AML-193 (cell line): ENCODE measurements at places on chromosomes 4 and X.

- no peak for DNase-seq
These were observed 15.1 kb downstream of the TSC22D3 start for GRCh38 chrX:107760304-107761077.

GRCh38 chr4:138405934-138406567 is 163.9 kb upstream of the SLC7A11 start:
- peak; percentile 96 for DNase-seq

DNA sequence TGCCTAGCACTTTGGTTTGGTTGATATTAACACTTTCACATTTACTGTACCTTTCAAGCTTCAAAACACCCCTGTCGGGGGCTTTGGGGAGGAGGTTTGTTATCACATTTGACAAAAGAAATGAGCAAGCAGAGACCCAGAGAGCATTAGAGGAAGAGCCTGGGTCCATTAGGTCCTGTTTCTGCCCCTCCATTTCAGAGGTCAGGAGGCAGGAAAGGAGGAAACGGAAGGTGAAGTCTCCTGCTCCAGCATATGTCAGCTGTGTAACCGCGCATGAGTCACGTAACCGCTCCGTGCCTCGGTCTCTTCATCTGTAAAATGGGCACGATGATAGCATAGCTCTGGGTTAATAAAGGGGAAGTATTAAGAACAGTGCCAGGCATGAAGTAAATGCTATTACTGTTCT is 201.9 kb upstream of the BCOR start:
- DNase-seq: no peak

- peak; percentile 97 for DNase-seq
These were observed 35.9 kb upstream of the CXCL8 start for GRCh38 chr4:73704314-73705055.

GRCh38 chr4:153485359-153485758 is 19.2 kb downstream of the TMEM131L start:
- no peak for DNase-seq

DNA sequence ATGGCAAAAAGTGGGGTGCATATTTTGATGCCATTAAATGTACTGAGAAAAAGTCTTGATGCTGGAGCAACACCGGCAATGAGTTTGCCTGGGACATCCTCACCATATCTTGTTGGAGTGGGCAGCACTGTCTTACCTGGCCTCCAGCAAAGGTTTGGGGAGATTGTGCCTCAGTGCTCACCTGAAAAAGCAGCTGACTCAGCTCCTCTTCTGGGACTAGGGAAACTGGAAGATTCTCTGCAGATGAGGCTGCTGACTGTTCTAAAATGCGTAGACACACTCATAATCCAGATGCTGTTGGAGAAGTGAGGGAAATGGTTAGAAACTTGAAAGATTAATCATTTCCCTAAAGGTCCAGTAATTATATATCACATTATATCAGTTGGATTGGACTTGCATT is 593.7 kb upstream of the HS3ST1 start:
- DNase-seq: no peak

DNA sequence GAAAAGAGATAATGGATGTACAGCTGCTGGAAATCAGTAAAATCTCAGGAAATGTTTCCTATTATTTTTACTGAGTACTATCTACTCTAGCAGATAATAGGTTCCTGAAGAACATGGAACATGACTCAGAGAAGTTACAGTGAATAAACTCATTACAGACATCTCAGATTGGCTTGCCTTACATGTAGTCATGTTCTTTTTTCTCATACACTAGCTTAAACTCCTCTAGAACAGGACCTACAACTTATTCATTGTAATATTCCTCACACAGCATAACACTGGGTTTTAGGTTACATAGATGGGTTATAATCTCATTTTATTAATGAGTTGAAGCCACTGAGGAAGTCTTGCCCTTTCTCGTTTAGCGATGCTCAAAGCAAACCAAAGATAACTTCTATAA is 86.9 kb upstream of the BMP2K start:
- no peak for DNase-seq

GRCh38 chr4:145805490-145805889 is 125.5 kb downstream of the C4orf51 start:
- no peak for DNase-seq

- DNase-seq: no peak
These were observed 317.2 kb downstream of the TENM3 start for GRCh38 chr4:182560358-182560757.

DNA sequence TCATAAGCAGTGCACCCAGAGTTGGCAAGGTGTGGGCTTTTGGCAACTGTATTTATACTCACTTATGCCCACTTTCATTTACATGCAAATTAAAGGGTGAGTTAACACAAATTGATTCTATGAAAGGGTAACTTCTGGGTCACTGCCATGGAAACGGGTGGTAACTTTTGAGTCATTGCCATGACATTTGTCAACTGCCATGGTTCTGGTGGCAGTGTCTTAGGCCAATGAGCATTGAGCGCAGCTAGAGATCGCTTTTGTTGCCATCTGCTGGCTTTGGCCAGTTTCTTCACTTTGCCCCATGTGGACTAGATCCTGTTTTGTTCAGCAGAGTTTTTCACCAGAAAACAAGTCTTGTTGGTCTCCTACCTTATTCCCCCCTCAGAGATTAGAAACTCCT is 170.8 kb upstream of the NUDT6 start:
- no peak for DNase-seq

GRCh38 chr4:2300431-2301224 is 38.7 kb upstream of the MXD4 start:
- DNase-seq: no peak

DNA sequence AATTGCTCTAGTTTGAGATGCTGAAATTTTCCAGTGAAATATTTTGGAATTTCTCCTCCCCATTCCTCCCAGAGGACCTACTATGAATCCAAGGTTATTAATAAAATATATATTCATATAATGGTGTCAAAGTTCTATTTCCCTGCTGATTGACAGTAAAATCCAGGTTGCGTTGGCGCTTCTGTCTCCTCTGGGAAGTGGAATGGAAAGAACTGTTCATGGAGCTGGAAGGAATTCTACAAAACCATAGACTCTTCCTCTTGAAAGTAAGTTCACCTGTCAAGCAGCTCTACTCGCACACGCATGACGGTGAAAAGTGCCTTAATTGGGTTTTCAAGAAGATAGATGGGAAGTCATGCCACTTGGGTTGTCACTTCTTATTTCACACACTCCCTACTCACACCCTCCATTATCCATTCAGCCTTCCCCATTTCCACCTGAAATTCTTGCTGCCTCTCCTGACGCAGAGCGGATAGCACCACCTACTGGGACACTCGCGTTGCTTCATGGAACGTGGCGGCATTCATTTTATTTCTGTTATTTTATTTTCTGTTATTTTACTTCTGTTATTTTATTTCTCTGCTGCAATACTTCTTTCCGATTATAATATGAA is 351.6 kb downstream of the NLGN4X start:
- no peak for DNase-seq

GRCh38 chr4:1746919-1747602 is 25.7 kb downstream of the TACC3 start:
- no peak for DNase-seq

DNA sequence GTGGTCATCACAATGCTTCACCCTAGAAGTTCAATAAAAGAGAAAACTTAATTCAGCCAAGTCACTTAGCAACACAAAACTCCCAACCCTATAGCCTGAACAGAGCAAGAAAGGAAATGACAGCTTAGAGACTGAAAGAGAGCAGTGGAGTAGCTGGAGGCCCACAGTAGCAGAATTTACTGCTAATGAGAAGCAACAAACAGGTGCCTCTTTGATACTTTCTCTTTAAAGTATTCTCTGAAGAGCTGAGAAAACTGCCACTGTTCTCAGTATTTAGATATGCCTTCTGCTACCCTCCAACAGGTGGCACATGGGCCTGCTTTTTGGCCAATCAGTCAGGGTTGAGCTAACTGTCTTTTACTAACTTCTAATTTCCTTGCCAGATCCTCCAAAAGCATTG is 240.0 kb downstream of the GPC3 start:
- no peak for DNase-seq

GRCh38 chrX:9609499-9609898 is 144.6 kb downstream of the TBL1X start:
- no peak for DNase-seq

GRCh38 chrX:69705818-69706217 is 89.9 kb downstream of the EDA start:
- no peak for DNase-seq

GRCh38 chr4:104967034-104967401 is 179.7 kb upstream of the TET2 start:
- peak; percentile 27 for DNase-seq

- no peak for DNase-seq
These were observed 96.3 kb upstream of the WDR1 start for GRCh38 chr4:10212901-10213300.

DNA sequence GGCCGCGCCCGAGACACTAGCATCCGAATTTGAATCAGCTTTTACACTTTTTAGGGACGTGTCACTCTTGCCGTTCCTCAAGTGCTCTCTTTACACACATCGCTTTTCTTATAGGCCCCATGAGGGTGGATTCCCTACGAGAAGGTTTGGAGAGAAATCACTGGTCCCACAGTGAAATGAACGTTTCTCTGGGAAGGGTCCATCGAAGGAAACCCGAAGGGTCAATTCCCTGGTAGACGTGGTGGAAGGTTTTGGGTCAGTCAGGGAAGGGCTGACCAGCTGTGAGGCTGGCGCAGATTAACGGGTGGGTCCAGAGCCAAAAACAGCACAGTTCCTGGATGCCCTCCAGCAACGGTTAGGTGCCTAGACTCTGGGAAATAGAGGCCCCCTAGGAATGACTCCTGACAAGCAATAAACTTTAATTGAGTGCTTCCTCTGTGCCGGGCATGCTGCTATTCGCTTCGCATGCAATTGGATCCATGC is 35.9 kb downstream of the ETDC start:
- DNase-seq: no peak

DNA sequence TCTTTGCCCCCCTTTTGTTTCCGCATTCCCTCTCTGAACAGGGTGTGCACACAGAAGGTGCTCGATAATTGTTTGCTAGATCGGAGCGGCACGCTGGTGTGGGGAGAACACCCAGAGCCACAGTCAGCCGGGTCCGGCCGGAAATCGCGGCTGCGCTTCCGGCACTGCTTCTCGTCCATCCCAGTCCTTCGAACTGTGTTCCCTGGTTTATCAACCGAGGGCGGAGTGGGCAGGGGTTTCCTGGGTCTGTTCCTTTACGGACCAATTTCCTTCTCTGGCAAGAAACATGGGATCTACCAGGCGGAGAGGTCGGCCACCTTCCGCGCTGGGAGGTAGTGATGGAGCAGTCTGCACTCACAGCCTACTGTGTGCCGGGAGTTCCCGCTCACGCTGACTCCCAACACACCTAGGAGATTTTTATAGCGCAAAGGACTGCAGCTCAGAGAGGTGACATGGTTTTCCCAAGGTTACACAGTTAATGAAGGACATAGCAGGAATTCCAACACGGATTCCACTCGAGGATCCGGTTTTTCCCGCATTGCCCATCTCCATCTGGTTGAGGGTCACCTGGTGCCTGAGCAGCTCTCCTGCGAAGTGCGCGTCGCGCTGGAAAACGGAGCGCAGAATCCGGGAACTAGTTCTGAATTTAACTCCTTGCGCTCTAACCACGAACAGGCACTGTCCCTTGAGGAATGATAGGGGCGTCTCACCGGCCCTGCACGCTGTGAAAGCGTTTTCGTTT is 6.8 kb downstream of the MSX1 start:
- no peak for DNase-seq
